ENCODE measurements at places on chromosomes 16 and 17. TPM values are rescaled to one million over a fixed set of nuclear protein-coding genes. Genes with fewer than 3 reads are reported as not detected.

- H3K27me3 ChIP-seq = no peaks in the 10 kb centered on the region
- H3K36me3 ChIP-seq = peaks cover 32% of the 10 kb centered on the region
- no peak for DNase-seq
Measured at GRCh38 chr16:1677339-1677738, 740 bp upstream of the JPT2 start.

The IGFALS gene
- total RNA-seq = not detected

DNA sequence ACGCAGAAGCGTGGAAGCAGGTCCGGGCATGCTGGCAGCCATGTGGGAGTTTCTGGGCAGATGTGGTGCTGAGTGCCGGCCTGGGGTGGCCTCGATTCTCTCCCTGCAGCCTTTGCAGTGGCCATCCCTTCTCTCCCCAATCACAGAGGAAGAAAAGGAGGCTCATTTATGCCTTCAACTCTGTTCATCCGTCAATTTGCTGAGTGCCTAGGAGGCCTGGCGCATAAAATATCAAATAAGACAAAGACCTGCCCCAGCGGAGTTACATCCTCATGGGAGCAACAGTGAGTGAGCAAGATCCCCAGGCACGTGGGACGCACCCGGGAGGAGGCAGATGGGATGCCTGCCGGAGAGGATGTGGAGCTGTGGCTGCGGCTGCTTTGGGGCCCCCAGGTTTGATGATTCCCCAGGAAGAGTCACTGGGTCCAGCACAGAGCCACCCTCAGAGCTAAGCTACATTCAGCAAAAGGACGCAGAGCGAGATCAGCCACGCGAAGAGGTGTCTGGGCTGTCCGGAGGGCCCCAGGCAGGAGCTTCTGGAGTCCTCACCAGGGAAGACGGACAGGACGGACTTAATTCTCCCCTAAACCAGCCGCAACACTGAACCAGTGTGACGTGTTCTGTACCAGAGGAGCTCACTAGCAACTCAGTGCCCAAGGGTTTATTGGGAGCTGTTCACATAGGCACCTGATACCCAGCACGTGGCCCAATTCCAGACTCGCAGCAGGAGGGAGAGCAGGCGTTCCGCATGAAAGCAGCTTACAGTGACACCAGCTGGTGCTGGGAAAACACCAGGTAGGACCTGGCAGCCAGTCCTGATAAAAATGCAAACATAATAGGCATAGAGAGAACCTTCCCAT lies 11.3 kb downstream of the CA5A start:
- DNase-seq = no peak
- H3K27ac ChIP-seq = no peak overlapping the region
- no peak overlapping the region for H3K4me3 ChIP-seq
- peaks cover 9% of the 10 kb centered on the region for H3K4me1 ChIP-seq

DNA sequence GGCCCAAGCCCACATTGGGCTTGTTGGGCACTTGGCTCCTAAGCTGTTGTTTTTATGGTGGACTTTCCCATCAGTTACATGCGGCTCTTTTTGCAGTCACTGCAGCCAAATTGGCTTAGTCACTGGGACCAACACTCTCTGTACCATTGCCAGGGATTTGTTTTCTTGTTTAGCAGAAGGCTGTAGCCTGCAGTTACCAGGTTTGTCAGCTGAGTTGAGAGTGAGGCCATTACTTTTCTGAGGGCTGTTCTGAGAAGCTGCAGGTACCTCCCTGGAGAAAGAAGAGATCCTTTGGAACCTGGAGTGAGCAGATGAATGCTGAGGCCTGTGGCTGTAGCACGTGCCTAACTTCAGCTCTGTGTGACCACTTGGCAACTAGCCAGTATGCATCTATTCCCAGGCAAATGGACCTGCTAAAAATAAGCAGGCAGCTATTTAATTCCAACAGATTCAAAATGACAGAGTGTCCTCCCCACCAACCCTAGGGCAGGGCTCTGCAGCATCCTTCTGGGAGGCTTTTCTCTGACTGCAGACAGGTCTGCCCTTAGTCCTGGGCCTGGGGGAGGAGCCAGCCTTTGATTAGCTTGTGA lies 12.9 kb downstream of the AKAP1 start:
- no peak for DNase-seq
- peaks cover 25% of the 10 kb centered on the region for H3K4me1 ChIP-seq
- H3K27ac ChIP-seq = no peak overlapping the region

DNA sequence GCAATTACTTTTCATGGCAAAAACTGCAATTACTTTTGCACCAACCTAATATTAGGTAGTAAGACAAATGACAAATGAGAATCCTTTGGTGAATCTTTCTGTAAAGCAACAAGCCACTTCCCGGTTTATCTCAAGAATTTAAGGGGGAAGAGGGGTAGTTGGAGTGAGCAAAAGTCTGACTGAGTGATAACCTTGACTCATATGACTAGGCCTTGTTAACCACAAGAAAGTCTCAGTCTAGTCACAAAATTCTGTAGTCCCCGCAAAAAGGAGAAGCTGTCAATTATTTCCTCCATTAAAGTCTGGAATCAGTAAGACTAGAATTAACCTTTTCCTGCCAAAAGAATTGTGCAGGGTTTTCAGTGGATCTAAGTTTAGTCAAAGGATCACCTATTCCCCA lies 72.2 kb upstream of the GNAO1 start:
- H3K4me3 ChIP-seq = no peak overlapping the region
- H3K27me3 ChIP-seq = peaks cover 8% of the 10 kb centered on the region
- H3K36me3 ChIP-seq = no peaks in the 10 kb centered on the region
- H3K4me1 ChIP-seq = peaks cover 4% of the 10 kb centered on the region
- no peak for DNase-seq
- H3K27ac ChIP-seq = no peak overlapping the region

Measured in activated CD8-positive, alpha-beta T cell treated with anti-CD3 and anti-CD28 coated beads for 36 hours (primary cell).